ENCODE measurements at places on chromosomes 1 and 21. TPM values are rescaled to one million over a fixed set of nuclear protein-coding genes. Genes with fewer than 3 reads are reported as not detected.

GRCh38 chr1:71557138-71557537 lies 476.3 kb upstream of the ZRANB2 start:
- DNase-seq = no peak

DNA sequence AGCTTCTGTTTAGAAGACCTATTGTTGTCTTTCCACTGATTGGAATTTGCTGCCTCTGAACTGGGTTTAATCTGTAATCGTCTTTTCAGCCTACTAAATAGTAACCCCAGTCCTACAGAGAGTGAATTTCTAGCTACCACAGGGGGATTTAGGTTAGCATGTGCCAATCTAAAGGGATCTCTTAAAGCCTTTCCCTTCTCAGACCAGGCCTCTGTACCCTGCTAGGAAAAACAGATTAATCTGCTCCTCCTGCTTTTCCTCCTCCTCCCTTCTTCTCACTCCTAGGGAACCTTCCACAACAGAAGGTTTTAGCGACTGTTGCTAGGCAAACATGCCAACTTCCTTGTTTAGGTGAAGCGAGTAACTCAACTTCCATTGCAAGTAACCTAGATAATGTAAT lies 1.3 kb upstream of the RC3H1 start:
- DNase-seq = peak; percentile 59

DNA sequence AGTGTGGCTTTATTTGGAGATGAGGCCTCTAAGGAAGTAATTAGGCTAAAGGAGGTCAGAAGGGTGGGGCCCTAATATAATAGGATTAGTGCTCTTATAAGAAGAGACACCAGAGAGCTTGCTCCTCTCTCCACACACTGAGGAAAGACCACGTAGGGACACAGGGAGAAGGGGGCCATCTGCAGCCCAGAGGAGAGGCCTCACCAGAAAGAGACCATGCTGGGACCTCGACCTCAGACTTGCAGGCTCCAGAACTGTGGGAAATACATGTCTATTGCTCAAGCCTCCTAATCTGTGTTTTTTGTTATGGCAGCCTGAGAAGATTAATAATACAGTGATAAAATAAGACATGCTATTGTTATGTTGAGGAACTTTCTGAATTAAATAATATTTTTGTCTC lies 8.3 kb downstream of the RCAN1 start:
- DNase-seq = no peak

TOE1 gene
- 19.5 TPM for total RNA-seq

DNA sequence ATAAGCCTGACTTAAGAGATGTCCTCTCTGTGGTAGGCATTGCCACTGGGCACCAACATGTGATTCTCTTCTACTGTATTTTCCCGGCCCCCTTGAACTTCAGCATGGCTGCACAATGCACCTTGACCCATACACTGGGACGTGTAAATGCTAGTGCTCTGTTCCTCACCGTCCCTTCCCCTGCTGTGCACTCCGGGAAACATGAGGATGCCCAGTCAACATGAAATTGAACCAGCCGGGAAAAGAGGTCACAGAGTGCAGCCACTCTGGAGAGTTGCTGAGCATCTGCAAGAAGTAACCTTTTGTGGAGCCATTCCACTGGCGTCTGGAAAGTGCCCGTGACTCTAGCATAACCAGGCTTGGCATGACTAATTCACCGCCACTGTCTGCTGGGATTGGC lies 646.7 kb downstream of the NPHP4 start:
- DNase-seq = no peak

CELA3B gene
- not detected for total RNA-seq

WDR64 gene
- not detected for total RNA-seq

DNA sequence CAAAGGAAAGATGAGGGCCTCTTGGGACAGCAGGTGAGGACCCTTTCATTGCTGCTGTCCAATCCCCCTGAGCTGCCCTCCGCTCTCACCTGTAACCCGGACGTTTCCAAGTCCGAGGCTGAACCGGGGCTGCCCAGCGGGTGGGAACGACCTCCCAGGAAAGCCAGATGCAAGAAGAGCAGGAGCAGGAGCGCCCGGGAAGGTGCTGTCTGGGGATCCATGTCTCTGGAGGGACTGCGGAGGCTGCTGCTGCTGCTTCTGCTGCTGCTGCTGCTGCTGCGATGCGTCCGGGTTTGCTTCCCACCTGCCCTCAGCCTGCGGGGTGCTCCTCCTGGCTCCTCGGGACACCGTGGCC lies at the start of gene NPPB:
TSS of gene NPPB (minus strand) at position 333 of the 355 bp plus-strand sequence. CDS start at position 221, 112 bp downstream.
- DNase-seq = no peak

GRCh38 chr21:29436143-29436542 lies 137.4 kb downstream of the BACH1 start:
- no peak for DNase-seq

DNA sequence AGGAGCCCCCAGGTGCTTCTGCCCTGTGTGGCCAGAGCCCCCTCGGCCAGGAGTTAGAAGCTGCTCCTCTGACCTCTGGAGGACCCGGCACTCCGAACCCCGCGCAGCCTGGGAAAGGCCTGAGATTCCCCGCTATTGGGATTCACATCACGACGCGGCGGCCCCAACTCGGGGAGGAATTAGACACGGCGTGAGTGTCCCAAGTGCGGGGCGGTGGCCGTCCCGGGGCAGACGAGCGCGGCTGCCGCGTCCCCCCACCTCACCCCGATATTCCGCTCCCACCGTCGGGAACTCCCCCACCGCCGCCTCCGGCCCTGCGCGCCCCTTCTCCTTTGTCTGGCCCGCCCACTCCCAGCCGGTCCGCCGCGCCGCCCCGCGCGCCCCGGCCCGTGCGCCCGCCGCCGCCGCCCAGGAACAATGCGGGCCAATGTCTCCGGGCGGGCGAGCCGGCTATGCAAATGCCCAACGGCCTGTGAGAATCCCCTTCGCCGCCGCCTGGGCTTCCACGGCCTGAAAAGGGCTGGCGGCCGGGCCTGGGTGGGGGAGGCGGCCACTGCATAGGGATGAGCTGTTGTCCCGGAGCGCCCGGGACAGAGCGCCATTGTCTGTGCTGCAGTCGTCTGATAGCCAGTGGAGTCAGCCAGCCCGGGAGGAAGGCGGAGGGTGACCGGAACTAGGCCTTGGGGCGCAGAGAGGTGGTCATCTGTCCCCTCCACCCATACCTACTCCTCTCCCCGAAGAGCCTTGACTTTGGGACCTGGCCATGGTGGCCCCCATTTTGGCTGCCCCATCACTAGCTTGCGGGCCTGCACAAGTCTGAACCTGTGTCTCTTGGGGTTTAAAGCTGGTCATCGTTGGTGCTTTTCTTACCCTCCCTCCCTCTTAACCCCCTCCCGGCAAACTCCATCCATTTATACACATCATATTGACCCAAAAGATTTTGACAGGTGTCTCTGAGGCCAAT lies 19.4 kb downstream of the RHBG start:
- no peak for DNase-seq

MARK1 gene
- 0.40 TPM for total RNA-seq

DNA sequence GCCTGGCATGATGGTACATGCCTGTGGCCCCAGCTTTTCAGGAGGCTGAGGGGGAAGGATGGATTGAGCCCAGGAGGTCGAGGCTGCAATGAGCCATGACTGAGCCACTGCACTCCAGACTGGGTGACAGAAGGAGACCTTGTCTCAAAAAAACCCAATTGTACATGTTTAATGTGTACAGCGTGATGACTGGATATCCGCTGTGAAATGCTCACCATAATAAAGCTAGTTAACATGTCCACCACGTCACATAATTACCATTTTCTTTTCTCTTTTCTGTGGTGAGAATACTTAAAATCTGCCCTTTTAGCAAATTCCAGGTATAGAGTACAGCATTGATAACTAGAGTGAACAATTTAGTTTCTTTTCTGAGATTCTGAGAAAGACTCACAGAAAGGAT lies 24.0 kb downstream of the TMPRSS2 start:
- DNase-seq = no peak

- no peak for DNase-seq
Observed at GRCh38 chr1:67768480-67768879, 64.8 kb downstream of the GNG12 start.

GRCh38 chr1:39063191-39063590 lies 37.0 kb downstream of the NDUFS5 start:
- no peak for DNase-seq
